ENCODE measurements at places on chromosomes 2 and 18.

DNA sequence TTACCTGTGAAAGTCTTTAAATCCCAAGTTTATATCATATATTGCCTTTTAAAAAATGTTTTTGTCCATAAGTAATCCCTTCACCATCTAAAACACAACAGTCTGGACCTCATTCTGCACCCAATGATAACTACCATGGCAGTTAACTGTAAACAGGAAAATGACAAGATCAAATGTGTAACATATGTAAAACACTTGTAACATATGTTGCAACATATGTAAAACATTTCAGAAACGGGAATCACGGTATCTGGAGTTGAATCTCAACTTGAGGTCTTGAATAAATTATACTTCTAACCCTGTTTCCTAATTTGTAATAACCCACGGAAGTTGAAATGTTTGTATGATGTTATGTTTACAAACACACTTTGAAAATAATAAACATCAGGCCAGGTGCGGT is 6.2 kb downstream of the LRPPRC start:
- no peak for DNase-seq

- DNase-seq: no peak
Measured at GRCh38 chr2:129490641-129491040, 488.8 kb upstream of the RAB6C start.

DNA sequence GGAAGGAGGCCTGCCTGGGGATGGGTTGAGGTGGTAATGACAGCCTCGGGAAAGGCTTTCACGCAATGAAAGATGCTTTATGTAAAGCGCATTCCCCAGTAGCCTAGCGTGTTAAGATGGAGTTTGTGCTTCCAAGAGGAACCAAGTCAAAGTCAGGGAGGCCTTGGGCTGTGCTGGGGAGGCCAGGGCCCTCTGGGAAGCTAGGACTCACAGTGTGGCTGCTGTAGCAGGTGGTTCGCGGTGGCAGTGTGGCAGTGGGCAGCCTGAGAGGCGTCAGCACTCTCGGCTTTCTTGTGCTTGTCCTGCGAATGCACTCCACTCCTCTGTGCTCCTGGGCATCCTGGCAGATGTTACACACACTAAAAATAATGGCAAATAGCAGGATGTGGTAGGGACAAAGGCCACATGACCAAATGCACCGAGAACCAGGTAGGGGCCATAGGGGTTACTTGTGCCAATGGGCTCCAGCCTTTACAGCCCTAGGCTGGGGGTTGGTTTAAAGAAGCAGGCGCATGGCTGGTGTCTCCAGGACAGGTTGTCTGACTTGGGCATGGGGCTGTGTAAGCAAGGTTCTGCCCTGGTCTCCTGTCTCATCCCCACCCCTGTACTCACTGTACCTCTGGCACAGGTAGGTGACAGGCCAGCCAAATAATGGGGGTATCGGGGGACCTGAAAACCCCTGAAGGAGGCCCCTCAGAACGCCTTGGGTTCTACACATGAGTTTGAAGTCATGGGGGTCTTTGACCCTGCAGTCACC is 154.4 kb upstream of the TWIST2 start:
- DNase-seq: no peak

DNA sequence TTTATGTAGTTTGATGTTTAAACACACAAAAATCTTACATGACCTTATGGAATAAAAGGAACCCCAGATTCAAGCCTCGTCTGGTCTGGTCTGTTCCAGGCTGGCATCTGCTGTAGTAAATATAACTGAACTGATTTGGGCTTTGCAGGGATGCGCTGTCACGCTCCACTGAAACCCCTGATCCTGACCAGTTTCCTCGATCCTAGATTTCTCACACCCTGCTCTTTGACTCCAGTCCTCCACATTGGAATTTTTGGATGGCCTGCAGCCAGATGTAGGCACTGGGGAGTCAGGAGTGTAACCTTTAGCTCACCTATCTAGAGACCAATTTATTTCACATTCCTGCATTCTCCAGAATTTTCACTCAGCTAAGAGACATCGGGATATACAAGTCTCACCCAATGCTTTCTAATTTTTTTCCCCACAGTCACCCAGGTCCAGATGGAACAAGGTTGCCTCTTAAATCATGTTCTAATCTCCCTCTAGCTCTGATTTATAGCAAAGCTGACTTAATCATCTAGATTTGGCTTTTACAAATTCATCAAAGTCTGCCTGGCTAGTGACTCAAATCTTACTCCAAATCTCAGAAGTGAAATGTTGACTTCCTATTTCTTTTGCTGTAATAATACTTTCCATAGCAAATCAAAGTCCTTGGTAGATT is 219.6 kb downstream of the CD226 start:
- no peak for DNase-seq

DNA sequence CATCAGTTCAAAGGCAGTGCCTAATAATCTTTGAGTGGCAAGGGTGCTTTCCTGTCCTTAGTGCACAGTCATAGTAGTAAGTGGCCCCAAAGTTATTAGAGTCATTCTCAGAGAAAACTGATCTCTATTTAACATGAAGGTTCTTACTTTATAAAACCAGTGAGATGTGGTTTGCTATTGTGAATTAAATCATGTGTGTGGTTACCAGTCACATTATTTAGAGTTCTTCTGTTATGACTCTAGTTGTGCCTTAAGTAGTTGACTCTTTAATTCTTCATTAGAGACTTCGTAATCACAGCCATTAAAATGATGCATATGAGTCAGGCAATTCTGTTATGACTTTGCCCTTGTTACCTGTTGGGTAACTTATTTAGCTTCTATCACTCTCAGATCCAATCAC is 1392.9 kb upstream of the ACVR2A start:
- DNase-seq: no peak

DNA sequence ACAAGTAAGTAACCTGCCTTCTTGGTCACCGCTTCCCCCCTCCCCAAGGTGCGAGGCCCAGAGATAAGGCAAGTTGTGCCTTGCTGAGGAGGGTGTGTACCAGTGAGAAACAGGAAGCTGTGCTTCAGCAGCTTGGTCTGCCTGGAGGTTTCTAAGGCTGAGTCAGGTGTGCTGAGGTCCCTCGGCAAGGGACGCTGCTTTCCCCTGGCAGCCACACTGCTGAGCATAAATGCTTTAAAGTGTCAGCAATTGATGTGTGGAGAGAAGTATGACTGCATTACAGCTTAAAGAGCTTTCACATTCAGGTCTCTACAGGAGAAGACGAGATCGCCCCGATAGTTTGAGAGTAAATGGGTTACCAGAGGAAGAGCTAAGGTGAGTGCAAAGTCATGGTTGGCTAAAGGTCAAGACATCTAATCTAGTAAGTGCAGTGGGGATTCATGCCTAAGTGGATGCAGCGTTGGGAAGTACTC is 86.9 kb downstream of the LIMS1 start:
- DNase-seq: no peak

GRCh38 chr2:136141510-136142149 is 23.7 kb upstream of the CXCR4 start:
- DNase-seq: no peak

All from EL (cell line).